ENCODE measurements at places on chromosomes 16 and 17. TPM values are rescaled to one million over a fixed set of nuclear protein-coding genes. Genes with fewer than 3 reads are reported as not detected.

DNA sequence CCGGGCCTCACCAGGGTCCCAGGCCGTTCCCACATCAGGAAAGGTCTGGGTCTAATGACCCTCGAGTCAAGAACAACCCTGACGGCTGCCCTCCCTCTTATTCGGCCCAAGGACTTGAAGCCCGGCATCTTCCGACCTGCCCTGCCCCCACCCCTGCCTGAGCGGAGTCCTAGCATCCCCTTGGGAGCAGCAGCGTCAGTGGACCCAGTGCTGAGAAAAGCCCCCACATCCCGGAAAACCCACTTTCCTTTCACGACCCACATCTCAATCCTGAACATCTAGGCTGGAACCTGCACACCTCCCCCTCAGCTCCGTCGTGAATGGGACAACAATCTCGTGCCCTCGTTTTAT, 769 bp downstream of the TMEM88 start:
- ATAC-seq: no peak

Gene MAPT
- total RNA-seq: 4.9 TPM

GRCh38 chr16:4180511-4180910, 61.4 kb downstream of the SRL start:
- no peak for ATAC-seq

DNA sequence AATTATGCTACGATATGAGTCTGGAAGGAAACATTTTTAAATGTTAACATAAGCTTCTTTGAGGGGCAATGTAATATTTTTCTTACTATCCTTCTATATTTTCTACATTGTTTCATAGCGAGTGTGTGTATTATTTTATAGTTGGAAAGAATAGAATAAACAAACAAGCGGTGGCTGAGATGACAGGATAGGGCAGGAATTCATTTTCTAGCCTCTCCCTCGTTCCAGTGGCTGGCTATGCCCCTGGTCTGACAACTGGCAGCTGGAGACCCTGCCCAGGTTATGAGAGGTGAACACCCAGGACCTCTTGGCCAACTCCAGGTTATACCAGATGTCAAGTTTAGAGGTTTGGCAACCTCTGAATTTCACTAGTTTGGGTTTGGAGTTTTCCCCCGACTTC, 14.5 kb upstream of the TNRC6C start:
- ATAC-seq: no peak

DNA sequence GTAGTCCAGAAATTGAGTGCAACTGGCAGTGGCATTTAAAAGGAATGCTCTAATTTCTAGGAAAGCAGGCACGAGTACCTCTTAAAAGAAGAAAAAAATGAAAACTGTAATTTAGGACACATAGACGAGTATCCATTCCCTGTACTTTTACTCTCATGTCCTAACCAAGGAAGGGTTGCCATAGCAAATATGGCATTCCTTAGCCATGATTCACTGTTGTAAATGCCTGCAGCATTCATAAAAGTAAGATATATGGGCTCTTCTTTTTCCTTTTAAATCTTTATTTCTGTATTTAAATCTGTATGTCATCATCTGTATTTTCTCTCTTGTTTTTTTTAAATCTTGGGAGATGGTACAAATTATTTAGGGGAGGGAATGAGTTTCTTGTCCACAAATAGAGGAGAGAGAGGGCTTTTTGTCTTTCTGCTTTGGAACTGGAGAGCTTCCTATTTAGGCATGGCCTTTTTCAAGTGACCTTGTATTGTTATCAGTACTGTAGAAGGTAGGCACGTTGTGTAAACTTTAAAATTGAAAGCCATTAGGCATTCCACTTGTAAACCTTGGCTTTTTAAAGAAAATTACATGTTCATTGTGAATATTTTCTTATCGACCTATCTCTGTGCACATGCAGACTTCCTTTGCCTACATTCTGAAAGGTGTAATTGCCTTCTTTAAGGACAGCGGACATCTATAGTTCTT, 50.0 kb downstream of the TENT4B start:
- no peak for ATAC-seq

Gene TVP23B
- total RNA-seq: 30.8 TPM
